ENCODE measurements at places on chromosomes 7 and 10. TPM values are rescaled to one million over a fixed set of nuclear protein-coding genes. Genes with fewer than 3 reads are reported as not detected.
A peak's percentile ranks its signal among the peaks of the same experiment; 100 is the strongest.

DNA sequence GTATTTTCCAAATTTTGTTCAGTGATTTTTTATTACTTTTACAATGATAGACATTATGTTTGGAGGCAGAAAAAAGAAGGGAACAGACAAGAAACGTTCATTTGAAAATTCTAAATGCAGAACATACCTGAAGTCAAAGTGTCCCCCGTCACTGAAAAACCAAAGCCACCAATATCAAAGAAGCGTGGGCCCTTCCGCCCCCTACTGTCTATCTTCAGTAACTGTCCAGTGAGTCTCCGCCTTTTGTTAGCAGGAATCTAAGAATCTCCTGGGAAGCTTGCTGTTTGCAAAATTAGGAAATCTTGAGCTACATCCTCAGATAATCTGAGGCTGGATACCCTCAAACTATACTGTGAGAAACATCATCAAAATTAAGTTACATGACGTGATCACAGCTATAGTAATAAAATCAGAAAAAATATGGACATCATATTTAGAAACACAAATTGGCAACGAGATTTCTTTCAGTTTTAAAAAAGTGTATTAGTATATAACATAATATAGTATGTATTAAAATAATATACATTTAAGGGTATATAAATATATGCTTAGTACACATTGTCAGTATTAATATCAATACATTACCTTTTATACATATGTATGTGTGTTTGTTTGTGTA is 169.3 kb upstream of the AKR1E2 start:
- no peak for DNase-seq

DNA sequence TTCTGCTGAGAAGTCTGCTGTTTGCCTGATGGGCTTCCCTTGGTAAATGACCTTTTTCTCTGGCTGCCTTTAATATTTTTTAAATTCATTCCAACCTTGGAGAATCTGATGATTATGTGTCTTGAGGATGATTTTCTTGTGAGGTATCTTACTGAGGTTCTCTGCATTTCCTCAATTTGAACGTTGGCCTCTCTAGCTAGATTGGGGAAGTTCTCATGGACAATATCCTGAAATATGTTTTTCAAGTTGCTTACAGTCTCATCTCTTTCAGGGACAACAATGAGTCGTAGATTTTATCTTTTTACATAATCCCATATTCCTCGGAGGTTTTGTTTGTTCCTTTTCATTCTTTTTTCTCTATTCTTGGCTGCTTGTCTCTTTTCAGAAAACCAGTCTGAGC is 208.4 kb downstream of the KIF20B start:
- DNase-seq = no peak

APBB1IP gene
- polyA plus RNA-seq = 0.04 TPM

DNA sequence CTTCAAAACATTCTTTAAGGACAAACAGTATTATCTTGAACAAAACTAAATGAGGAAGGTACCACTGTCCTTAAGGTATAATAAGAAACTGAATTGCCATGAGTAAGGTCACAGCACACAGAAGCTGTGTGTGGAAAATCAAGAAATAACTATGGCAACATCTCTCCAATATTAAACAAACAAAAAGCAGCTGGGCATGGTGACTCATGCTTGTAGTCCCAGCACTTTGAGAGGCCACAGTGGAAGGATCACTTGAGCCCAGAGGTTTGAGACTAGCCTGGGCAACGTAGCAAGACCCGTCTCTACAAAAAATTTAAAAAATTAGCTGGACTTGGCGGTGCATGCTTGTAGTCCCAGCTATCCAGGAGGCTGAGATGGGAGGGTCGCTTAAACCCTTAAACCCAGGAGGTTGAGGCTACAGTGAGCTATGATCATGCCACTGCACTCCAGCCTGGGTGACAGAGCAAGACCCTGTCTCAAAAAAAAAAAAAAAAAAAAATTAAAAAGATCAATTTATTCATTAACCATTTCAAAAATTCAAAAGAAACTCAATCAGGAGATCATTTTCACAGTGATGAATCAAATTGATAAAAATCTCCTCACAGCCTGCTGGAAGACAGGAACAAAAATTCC is 195.4 kb downstream of the SKIDA1 start:
- peak; percentile 62 for DNase-seq

- DNase-seq = no peak
Observed at GRCh38 chr7:12504149-12504548, 66.4 kb upstream of the SCIN start.

GALNT11 gene
- polyA plus RNA-seq = 33.9 TPM

DNA sequence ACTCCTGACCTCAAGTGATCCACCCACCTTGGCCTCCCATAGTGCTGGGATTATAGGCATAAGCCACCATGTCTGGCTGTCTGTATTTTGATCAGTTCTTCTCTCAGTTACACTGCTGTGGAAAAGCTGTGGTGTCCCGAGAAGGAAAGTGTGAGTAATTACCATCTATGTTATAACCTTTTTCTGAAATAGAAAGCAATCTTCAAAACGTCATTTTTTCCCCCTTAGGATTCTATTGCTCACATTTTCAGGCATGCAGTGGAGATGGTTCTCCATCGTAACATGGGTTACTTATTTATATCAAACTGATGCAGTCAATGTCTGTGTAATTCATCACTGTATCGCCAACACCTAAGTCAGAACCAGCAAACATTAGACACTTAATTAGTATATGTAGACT is 103.5 kb upstream of the FAM3C start:
- DNase-seq = no peak

DNA sequence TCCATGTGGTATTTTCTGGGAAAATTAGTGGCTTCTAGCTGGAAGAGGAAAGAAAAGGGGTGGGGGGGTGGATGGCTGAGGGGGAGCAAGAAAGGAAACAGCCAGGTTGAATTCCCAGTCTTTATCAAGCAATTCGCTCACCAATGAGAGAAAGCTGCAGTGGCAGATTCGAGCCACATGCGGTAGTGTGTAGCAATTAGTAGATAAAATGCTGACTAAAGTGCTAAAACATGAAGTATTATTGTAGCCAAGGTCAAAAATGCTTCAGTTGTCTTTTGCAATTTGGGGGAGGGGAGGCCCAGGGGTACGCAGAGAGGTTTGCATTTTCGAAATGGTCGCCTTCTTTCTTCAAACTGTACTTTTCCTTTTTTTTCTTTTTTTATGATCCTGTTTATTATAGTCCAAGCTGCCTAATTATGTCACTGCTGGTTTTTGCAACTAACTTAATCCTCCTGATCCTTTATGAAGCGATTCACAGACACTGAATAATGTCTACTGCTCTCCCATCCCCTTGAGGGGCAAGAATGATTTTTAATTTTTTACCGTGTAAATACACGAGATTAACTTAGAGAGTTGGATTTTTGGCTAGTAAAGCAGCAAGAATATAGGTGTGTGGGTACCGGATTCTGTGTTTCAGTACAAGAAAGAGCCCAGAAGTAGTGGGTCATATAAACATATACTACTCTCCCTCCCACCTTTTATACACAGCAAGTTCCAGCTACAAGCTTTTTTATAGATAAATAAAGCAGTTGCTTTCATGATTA is 3.6 kb upstream of the ARID5B start:
- DNase-seq = no peak

DNA sequence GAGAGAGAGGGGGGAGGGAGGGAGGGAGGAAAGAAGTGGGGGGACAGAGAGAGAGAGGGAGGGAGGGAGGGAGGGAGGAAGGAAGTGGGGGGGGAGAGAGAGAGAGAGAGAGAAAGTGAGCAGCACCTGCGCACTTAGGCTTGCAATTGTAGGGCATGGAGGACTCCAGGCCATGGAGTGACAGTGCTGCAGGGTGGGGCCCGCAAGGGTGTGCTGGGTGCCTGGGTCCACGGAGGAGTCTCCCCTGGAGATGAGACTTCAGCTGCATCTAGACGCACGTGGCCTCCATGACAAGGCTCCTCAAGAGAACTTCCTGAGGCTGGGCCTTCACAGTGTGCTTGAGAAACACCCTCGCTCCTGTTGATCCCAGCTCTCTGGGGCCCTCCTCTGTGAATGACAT is 44.5 kb downstream of the CLRN3 start:
- no peak for DNase-seq

DNA sequence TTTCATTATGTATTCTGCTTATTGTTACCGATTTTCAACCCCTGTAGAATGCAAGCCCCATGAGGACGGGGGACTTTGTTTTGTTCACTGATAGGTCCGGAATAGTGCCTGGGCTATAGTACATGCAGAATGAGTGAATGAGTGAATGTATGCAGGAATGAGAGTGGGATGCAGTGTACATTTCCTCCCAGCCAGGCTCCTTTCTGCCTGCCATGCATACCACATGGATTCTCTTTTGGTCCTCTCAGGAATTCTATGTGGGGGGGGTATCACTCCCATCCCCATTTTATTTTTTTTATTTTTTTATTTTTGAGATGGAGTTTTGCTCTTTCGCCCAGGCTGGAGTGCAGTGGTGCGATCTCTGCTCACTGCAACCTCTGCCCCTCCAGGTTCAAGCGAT is 16.7 kb downstream of the TRIM56 start:
- no peak for DNase-seq

GRCh38 chr7:102994567-102994966 is 80.0 kb downstream of the FBXL13 start:
- no peak for DNase-seq

AUTS2 gene
- 1.5 TPM for polyA plus RNA-seq
